ENCODE measurements at places on chromosomes 12 and 14. TPM values are rescaled to one million over a fixed set of nuclear protein-coding genes. Genes with fewer than 3 reads are reported as not detected.
A peak's percentile ranks its signal among the peaks of the same experiment; 100 is the strongest.

Gene GLRX5
- total RNA-seq = 38.6 TPM

GRCh38 chr12:27163048-27163715 lies 80.8 kb upstream of the C12orf71 start:
- DNase-seq = peak; percentile 68

DNA sequence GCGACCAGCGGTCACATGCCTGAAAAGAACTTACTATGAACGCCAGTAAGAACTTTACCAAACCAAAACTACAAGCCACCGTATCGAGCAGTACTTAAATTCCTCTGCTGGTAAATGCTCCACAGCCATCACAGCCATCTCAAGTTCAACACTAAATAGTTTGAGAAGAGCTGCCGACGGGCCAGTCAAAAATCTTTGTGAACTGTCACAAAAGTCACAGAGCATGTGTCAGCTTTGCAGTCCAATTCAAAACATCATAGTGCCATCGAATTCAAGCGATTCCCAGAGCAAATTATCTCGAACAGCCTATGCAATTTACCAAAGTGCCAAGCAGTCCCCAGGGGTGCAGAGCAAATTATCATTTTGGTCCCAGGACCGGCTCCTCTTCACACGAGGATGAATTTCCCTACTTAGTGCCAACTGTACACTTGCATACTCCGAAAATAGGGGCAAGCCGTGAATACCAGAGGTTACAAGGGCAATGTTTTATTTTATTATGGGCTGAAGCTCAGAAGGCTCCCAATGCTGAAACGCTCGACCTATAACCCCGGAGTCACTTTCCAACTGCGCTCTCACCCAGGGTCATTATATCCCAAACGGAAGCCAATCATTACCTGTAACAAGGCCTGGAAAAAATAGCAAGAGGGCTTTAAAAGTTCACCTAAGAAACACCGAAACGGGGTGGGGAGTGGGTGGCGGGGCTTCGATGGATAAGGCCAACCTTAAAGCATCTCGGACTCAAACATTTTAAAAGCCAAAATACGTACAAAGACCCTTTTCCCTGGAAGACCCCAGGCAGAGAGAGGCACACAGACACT lies 1.1 kb downstream of the LRP6 start:
- DNase-seq = peak; percentile 54

GRCh38 chr12:79055926-79056674 lies 191.5 kb downstream of the SYT1 start:
- DNase-seq = peak; percentile 73

DNA sequence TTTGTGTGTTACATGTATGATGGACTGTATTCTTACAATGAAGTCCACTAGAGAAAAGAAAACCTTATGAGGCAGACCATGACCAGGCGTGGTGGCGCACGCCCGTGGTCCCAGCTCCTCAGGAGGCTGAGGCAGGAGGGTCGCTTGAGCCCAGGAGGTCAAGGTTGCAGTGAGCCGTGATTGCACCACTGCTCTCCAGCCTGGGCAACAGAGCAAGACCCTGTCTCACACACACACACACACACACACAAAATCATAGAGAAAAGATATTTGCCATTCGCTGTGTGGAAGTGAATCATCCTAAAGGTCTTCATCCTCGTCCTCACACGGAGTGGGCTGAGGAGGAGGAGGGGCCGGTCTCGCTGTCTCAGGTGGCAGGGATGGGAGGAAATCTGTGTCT lies 32.3 kb downstream of the LRCOL1 start:
- no peak for DNase-seq
